Stimulated activated CD8-positive, alpha-beta memory T cell treated with anti-CD3 and anti-CD28 coated beads, Interleukin-4, amount 100 ng/mL, for 1 hour (primary cell): ENCODE measurements at places on chromosomes 11 and 22.

GRCh38 chr11:10303558-10304363 lies 1.1 kb upstream of the ADM start:
- DNase-seq = no peak

- DNase-seq = no peak
These were observed 428.2 kb downstream of the BUD13 start for GRCh38 chr11:116344601-116345000.

DNA sequence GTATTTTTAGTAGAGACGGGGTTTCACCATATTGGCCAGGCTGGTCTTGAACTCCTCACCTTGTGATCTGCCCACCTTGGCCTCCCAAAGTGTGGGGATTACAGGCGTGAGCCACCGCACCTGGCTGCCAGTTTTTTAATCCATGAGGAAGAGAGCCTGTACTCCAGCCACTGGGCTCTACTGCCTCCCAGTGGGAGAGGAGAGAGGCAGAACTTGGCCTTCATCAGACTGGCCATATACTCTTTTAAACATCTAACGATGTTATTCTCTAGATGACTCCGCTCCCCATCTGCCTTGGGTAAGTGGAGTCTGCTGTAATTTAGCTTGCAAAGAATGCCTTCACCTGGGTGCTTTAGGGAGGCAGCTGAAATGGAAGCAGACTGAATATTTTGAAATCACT lies 34.6 kb downstream of the SLC6A5 start:
- no peak for DNase-seq

DNA sequence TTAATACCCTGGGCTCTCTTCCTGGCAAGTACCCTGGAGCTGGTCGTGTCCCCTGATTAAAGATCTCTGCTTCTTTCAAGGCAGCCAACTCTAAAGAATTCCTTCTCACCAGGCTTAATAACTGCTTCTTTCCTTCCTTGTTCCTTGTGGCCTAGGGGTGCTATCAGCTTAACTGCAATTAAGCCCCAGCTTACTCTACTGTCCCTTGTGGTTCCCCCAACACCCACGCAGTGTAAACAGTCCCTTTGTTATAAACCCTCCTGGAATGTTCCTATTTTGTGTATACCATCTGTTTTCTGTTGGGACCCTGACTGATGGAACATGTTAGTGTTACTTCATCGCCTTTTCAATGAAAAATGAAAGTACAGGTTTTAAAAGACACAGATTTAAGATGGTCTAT lies 126.4 kb upstream of the KIRREL3 start:
- DNase-seq = no peak

DNA sequence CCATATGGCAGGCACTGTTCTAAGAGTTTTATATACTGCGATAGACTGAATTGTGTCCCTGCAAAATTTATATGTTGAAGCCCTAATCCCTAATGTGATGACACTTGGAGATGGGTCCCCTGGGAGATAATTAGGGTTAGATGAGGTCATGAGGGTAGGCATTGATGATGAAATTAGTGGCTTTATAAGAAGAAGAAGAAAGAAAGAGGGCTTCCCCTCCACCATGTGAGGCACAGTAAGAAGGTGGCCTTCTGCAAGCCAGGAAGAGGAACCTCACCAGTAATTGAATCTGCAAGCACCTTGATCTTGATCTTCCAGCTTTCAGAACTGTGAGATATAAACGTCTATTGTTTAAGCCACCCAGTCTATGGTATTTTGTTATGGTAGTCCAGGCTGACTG lies 46.6 kb upstream of the TENM4 start:
- DNase-seq = no peak

DNA sequence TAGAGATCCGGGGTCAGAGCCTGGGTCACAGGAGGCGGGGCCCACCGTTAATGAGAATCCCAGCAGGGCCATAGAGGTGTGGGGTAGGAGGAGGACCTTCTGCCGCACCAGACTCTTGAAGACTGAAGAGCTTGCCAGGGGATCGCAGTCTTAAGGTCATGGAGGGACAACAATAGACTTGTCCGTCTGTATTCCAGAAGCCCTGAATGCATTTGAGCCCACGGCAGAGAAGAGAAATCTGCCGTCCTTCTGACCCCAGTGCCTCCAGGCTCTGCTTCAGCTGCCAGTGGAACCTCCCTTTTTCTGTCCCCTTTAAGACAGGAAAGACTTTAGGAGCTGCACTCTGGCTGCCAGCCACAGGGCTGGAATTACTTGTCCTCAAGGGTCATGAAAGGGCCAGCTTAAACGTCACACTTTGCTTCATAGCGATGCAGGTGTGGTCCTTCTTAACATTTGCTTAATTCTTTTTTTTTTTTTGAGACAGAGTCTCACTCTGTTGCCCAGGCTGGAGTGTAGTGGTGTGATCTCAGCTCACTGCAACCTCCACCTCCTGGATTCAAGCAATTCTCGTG lies 15.5 kb upstream of the ST3GAL4 start:
- DNase-seq = no peak

DNA sequence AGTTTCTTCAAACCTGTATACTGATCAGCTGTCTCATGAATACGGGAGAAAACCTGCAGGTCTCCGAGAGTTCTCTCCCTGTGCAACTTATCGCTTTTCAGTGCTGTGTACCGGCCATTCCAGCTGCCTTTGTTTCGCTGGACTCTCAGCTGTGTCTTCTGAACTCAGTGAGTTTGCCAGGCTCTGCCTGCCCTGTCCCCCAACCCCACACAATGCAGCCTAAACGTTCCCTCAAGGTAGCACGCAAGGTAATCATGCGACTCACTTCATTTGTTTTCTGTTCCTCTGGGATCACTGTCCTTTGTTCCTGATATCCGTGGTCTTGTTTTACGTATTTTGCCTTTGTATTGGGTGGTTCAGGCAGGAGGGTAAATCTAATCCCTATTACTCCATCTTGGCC lies 13.5 kb downstream of the RBM7 start:
- DNase-seq = no peak

- DNase-seq = no peak
These were observed 156.8 kb upstream of the BDNF start for GRCh38 chr11:27857014-27857413.

DNA sequence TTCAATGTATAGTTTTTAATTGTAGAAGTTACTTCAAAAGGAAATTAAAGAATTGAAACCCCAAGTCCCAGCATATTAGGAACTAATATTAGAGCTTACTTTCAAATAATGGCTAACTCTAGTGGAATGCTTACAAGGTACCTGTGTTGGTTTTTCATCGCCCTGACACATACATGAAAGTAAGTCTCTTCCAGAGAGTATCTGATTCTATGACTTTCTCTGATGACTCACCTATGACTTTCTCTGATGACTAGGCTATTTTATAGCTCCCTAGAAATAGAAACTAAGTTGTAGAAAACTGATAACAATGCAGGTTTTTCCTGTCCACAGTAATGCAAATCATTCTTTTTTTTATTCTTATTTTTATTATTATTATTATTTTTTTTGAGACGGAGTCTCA lies 33.6 kb upstream of the MMP7 start:
- DNase-seq = no peak

DNA sequence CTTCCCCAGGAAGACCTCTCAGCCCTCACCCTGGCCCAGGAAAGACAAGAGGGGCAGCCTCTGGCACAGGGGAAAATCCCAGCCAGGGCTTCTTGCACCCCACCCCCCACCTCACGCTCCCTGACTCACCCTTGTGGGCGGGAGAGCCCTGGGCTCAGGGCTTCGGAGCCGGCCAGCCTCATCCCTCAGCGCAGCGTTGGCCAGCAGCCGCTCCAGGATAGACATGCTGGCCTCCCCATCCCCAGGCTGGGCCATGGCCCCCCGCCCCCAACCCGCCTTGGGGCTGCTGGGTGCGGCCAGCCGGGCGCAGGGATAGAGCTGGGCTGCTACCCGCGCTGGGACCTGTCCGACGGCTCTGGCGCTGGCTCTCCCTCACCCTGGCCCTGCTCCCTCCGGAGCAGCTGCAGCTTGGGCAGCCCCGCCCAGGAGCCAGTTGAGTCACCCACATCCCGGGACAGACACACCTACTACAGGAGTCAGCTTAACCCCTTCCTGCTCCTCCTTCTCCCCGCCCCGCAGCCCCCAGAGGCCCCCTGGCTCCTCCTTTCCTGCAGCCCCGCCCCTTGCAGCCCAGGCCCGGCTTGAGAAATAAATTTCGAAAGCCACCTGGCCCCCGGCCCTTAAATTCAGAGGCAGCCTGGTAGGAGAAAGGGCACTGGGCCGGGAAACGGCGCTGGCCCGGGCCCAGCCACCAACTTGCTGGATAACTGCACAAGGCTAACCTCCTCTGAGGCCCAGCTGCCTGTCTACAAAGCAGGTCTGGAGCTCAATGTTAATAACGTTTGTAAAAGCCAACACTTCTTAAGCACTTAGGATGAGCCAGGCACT lies 13.4 kb downstream of the TNKS1BP1 start:
- DNase-seq = no peak

GRCh38 chr22:19565382-19566278 lies 41.4 kb upstream of the CLDN5 start:
- DNase-seq = no peak

- no peak for DNase-seq
These were observed 11.4 kb upstream of the OSBPL5 start for GRCh38 chr11:3176487-3176886.
